ENCODE measurements at places on chromosomes 7 and 10. TPM values are rescaled to one million over a fixed set of nuclear protein-coding genes. Genes with fewer than 3 reads are reported as not detected.

DNA sequence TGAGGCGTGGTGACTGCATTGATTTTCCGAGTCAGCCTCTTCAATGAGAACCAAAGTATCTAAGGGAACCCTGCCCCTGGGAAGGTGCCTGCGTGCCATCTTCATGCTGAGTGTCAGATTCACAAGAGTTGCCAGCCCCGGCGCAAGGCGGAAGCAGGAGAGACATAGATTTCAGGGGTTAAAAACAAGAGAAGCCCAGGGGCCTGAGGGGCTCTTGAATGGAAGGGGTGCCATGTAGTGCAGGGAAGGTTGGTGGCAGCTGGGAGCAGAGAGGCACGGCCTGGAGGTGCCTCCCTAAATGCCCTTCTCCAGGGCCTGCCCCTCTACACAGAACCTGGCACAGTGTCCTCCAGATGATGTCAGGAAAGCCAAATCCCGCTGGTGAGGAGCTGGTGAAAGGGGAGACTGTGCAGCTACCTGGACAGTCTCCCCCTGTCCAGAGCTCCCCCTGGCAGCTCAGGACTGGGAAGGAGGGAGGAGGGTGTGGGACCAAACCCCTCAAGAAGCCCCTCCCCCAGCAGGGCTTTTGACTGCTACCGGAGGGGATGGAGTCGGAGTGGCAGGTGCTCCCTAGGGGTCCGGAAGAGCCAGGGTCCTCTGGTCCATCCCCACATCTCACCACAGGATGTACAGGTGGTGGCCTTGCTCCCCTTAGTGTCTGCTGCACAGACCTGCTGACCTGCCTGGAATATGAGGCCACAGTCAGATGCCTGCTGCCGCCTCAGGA is 137.9 kb downstream of the TCERG1L start:
- no peak for DNase-seq

- DNase-seq = no peak
Measured at GRCh38 chr10:110613996-110614495, 30.1 kb upstream of the RBM20 start.

GRCh38 chr7:123789206-123789784 is 40.5 kb upstream of the WASL start:
- no peak for DNase-seq

DNA sequence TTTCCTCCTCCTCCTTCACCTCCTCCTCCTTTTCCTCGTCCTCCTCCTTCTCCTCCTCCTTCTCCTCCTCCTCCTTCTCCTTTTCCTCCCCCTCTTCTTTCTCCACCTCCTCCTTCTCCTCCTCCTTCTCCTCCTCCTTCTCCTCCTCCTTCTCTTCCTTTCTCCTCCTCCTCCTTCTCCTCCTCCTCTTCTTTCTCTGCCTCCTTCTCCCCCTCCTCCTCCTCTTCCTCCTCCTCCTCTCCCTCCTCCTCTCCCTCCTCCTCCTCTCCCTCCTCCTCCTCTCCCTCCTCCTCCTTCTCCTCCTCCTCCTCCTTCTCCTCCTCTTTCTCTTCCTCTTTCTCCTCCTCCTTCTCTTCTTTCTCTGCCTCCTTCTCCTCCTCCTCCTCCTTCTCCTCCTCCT is 13.6 kb downstream of the PLXNA4 start:
- DNase-seq = no peak

- no peak for DNase-seq
Measured at GRCh38 chr7:44630792-44631457, 24.5 kb downstream of the OGDH start.

GRCh38 chr7:81234896-81235295 is 316.0 kb upstream of the SEMA3C start:
- peak; percentile 24 for DNase-seq

DNA sequence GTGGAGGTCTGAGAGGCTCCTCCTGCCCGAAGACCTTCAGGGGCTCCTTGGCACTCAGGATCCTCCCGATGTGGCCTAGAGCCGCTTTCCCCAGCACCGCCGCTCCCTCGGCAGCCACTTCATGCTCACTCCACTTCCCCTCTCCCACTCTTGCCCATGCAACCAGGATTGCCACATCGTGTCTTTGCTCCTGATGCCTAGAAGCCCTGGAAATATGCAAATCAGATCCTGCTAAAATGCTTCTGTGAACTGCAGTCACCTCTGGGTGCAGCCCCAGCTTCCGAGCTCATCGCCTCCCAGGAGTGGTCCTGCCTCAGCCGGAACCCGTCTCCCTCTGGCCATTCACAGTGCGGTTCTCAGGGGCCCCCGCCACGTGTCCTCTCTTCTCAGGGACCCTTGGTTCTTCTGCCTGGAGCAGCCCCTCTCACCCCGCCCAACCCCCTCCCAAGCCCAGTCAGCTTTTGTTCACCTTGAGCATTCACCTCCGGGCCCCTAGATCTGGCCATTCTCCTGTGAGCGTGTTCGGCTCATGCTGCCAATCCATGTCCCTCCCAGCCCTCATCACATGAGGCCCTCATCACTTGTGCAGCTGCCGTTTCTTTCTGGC is 175.5 kb downstream of the ADARB2 start:
- DNase-seq = no peak

DNA sequence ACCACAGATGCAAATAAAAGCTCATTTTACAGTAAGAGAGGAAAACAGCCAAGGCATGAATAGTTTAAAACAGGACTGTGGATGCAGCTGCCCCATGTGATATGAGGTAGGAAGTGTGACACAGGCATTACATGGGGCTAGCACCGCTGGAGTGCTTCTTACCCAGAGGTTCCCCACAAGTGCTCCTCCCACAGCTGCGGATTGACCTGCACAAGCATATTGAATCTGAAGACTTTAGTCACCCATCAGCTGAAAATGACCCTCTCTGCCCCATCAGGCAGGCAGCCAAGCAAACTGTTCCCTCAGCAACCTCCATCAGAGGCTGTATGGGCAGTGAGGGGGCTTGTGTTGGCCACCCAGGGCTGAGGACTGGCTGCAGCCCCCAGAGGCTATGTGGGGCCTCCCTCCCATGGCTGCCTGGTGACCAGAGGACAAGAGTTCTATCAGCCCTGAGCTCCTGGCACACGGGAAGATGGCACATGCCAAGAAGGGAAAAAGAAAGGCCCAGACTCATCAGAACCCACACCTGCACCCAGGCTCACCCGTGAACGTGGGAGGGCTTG is 98.7 kb downstream of the TCERG1L start:
- DNase-seq = no peak

ZNF12 gene
- 19.9 TPM for total RNA-seq

FAM131B gene
- 3.0 TPM for total RNA-seq

GRB10 gene
- 24.0 TPM for total RNA-seq

DNA sequence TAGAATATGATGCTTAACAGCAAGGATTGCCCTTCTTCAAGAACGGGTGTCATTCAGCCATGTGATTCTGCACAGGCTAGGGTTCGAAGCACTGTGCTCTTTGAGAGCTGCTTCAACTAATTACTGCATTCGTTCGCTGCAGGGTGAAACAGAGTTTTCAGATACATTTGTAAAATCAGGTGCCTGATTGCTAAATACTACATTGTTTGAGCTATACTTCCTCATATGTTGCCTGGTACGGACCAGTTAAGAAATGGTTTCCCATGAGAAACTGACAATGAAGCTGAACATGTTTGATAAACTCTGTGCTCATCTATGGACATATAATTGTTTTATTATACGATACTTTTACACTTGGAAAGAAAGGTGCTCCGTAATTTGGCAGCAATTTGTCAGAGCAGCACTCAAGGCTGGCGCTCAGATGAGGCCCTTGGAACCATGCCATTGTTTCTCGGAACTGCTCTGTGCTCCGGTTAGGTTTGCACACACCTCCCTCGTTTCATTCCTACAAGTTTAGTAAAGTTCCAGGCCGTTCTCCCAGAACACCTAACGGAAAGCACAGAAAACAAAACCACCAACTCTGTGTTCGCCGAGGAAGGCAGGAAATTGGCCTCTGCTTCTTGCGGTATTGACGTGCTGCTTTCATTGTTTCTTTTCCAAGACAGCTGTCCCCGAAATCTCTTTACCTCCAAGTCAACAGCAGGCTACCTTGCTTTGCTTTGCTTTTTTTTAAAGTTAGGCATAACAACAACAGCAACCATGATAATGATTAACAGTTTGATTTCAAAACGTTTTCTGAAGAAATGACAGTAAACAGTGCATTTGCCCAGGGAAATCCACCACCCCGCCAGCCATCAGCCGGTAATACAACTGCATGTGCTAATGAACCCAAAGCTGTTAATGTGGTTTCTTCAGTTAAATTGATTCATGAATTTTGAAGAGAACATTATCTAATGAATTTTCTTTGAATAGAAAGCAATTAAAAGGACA is 206.9 kb downstream of the EBF3 start:
- peak; percentile 3 for DNase-seq

GJD4 gene
- total RNA-seq = not detected

H2BK1 gene
- not detected for total RNA-seq

GRCh38 chr10:97217299-97217698 is 31.5 kb upstream of the SLIT1 start:
- no peak for DNase-seq

DNA sequence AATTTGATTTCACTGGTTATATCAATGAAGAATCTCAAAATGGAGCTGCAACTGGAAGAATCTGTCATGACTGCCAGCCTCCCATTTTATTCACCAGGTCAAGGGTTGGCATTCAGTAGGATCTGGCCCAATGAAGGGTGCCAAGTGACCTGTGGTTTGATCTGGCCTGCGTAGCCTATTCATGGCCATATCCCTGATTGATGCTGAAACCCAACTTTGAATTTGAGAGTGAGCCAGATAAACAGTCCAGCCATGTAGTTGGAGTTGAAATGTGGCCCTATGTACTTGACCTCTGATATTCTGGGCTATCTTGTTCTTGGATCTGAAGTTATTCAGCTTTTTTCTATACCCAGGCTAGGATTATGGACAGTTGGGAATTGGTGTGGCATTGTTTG is 1.5 kb downstream of the MKLN1 start:
- peak; percentile 37 for DNase-seq

SPDYE9 gene
- total RNA-seq = not detected

GRCh38 chr7:122528879-122529481 is 169.9 kb downstream of the RNF133 start:
- peak; percentile 62 for DNase-seq

DNA sequence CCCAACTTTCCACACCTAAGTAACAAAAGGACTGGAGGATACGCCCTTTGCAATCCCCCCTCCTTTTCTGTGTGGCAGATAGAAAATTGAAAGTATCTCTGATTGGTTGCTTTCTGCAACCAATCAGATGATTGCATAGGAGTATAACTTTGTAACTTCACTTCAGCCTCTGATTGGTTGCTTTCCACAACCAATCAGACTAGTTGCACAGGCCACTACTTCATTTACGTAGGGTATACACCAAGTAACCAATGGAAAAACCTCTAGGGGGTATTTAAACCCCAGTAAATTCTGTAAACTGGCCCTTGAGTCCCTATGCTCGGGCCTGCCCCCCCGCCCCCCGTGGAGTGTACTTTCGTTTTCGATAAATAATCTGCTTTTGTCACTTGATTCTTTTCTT is 1080.4 kb downstream of the CNTNAP2 start:
- DNase-seq = peak; percentile 2

DNA sequence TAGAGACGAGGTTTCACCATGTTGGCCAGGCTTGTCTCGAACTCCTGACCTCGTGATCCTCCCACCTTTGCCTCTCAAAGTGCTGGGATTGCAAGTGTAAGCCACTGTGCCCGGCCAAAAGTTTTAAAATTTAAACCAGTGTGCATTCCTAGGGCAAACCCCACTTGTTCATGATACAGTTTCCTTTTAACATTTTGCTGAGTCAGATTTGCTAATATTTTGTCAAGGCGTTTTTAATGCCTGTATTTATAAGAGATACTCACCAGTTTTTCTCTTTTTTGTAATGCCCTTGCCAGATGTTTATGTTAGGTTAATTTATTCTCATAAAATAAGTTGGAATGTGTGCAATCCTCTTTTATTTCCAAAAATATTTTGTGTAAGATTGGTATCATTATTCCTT is 927.4 kb downstream of the DNAJB9 start:
- no peak for DNase-seq

DNA sequence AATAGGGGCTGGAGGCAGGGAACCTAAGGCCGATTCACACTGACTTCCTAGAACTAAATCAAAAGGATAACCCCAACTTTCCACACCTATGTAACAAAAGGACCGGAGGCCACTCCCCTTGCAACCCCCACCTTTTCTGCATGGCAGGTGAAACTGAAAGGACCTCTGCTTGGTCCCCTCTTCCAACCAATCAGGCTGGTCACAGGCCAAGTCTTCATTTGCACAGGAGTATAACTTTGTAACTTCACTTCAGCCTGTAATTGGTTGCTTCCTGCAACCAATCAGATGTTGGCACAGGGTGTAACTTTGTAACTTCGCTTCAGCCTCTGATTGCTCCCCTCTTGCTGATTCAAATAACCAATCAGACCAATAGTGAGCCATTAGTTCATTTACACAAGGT is 190.0 kb downstream of the FAM107B start:
- DNase-seq = no peak

- no peak for DNase-seq
Measured at GRCh38 chr10:86863484-86863842, 94.0 kb downstream of the MMRN2 start.

SAMD9L gene
- total RNA-seq = 17.0 TPM

- DNase-seq = peak; percentile 16
Measured at GRCh38 chr7:146366938-146367337, 250.3 kb downstream of the CNTNAP2 start.

- no peak for DNase-seq
Measured at GRCh38 chr7:27295236-27295635, 52.6 kb downstream of the EVX1 start.

TMEM225B gene
- total RNA-seq = not detected

DNA sequence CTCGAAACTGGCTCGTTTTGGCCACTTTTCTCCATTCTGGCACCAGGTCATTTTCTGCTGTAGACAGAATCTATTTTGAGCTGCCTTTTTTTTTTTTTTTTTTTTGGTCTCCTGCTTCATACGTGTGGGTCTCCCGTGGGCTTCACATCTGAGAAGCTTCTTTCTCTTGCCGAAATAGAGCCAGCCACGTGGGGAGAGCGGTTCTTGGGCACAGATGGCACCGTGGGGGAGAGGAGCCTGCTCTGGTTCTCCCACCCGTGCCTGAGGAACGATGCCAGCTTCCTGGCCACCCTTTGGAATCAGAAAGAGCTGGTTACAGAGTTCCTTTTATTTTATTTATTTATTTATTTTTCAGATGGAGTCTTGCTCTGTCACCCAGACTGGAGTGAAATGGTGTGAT is 48.7 kb upstream of the OCM2 start:
- DNase-seq = no peak

GPR146 gene
- total RNA-seq = 10.2 TPM

CYP26A1 gene
- not detected for total RNA-seq

OPN1SW gene
- not detected for total RNA-seq

PKD2L1 gene
- total RNA-seq = not detected
